Activated effector memory CD4-positive, alpha-beta T cell treated with Interleukin-2 at 50 U/mL for 16 hours (primary cell): ENCODE measurements at places on chromosomes 11 and 22.

GRCh38 chr11:47001781-47002181 lies 65.2 kb downstream of the CSTPP1 start:
- DNase-seq = no peak

- DNase-seq = no peak
Observed at GRCh38 chr22:27247701-27248434, 553.7 kb downstream of the MN1 start.

- DNase-seq = no peak
Observed at GRCh38 chr11:9347100-9347499, 32.7 kb upstream of the TMEM41B start.

DNA sequence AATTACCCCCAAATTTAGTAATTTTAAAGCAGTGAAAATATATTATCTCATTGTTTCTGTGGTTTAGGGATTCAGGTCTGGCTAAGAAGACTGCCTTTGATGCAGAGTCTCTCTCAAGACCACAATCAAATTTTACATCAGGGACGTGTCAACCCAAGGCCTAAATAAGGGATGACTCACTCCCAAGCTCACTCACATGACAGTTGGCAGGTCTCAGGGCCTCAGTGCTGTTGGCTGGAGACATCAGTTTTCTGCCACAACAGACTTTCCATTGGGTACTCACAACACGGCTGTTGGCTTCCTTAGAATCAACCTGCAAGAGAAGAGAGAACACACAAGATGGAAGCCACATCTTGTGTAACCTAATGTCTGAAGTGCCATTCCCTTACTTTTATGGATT lies 377.3 kb downstream of the FAM181B start:
- DNase-seq = no peak

GRCh38 chr11:104028476-104029263 lies 7.8 kb upstream of the DDI1 start:
- no peak for DNase-seq

DNA sequence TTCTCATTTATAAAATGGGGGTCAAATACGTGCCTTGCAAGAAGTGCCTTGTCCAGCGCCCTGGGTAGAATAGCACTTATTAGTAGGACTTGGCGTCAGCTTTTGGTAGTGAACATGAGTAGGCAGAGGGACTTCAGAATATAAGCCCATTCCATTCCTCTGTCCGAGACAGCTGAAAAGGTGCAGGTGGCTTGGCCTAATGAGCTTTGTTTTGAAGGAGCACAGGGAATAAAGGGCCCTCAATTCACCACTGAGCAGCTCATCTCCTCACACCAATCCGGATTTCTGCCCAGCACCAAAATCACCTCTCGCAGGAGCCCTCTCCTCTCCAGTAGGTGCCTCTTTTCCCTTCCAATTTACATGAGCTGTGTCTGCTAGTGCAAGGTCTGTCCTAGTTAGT lies 91.2 kb downstream of the DSCAML1 start:
- DNase-seq = no peak

- DNase-seq = no peak
Observed at GRCh38 chr11:100930185-100930778, 199.3 kb downstream of the PGR start.

- no peak for DNase-seq
Observed at GRCh38 chr11:121368364-121369240, 76.0 kb downstream of the SC5D start.

DNA sequence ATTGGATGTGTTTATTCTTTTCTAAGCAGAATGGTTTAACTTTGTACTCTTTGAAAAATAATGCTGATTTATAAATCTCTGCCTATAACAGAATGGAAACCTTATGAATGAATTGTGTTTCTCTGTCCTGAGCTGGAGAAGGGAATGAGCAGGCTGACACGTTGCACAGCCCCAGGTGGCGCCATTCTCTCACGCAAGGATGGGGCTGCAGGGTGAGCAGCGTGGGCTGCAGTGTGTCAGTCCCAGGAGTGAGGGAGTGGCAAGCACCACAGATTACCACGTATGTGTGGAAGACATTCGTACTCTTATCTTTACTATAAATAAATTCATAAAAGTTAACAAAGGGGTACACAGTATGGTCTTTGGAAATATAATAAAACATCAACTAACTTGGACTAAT lies 33.4 kb downstream of the FDX1 start:
- DNase-seq = no peak

- DNase-seq = no peak
Observed at GRCh38 chr11:8333811-8334401, 70.2 kb upstream of the LMO1 start.

GRCh38 chr11:35751664-35752061 lies 89.1 kb downstream of the TRIM44 start:
- no peak for DNase-seq

- no peak for DNase-seq
Observed at GRCh38 chr22:45552580-45553350, 50.1 kb downstream of the FBLN1 start.

DNA sequence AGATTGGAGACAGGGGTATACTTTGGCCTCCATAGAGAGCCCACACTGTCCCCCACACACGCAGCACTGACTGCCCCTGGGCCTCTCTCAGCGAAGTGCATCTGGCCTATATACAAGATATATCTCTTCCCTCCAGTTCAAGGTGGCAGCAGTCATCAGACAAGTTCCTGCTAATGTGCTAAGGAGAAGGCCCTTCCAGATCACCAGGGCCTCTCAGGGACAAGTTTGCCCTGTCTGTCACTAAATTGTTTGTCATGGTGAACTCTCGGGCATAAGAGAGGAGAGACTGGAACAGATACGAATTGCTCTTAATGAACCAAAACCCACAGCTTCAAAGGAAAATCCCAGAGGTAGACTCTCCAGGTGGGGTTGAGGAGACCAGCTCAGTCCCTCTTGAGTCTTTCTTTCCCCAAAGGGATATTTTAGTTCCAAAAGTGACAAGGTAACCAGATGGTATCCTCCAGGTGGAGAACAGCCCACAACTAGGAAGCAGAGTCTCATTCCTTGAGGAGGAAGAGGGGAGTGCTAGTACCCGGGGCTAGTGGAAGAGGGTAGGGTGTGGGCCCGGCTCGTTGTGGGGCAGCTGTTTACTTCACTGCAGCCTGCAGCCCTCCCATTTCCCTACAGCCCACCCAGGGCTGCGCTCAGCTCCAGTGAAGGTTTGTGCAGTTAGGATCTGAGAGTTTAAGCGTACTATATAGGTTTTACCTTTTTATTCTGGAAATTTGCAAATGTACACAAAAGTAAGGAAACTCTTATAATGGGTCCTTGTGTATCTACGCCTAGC lies 2.2 kb upstream of the SLC35C1 start:
- DNase-seq = no peak

GRCh38 chr11:72088076-72088808 lies 7.6 kb downstream of the LRRC51 start:
- DNase-seq = no peak

- DNase-seq = no peak
Observed at GRCh38 chr11:92449222-92449621, 224.6 kb downstream of the FAT3 start.

GRCh38 chr22:23392420-23393121 lies 187.5 kb downstream of the IGLL1 start:
- no peak for DNase-seq

- DNase-seq = no peak
Observed at GRCh38 chr22:28560046-28560742, 119.4 kb downstream of the TTC28 start.

- DNase-seq = no peak
Observed at GRCh38 chr11:34427186-34427805, 11.4 kb upstream of the CAT start.

- DNase-seq = no peak
Observed at GRCh38 chr11:17208257-17208999, 642 bp upstream of the PIK3C2A start.

DNA sequence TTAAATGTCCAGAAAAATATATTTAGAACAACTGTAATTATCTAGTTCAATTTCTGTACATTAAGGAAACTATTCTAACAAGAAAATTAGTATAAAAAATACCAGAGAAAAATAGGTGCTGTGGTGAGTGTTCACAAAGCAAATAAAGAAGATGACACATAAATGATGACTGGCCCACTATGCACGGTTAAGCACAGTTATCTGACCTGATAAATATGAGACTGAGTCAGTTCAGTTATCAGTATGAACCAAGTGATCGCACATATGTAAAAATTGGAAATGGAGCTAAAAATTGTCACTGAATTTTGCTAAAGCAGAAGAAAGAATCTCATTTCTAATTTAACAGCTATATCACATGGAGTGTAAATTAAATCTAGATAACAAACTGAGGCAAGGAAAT lies 18.8 kb upstream of the MAML2 start:
- DNase-seq = no peak

GRCh38 chr11:65077451-65077850 lies 6.4 kb downstream of the CDCA5 start:
- DNase-seq = no peak

GRCh38 chr11:79413268-79413667 lies 27.6 kb downstream of the TENM4 start:
- DNase-seq = no peak

GRCh38 chr11:20669820-20670684 lies 666 bp downstream of the NELL1 start:
- no peak for DNase-seq

- no peak for DNase-seq
Observed at GRCh38 chr11:17538731-17539130, 5.5 kb downstream of the USH1C start.
